ENCODE measurements at places on chromosomes 6 and 20. TPM values are rescaled to one million over a fixed set of nuclear protein-coding genes. Genes with fewer than 3 reads are reported as not detected.

Gene TP53TG5
- polyA plus RNA-seq: 0.11 TPM

Gene PDYN
- polyA plus RNA-seq: not detected

Gene ZNF334
- not detected for polyA plus RNA-seq

DNA sequence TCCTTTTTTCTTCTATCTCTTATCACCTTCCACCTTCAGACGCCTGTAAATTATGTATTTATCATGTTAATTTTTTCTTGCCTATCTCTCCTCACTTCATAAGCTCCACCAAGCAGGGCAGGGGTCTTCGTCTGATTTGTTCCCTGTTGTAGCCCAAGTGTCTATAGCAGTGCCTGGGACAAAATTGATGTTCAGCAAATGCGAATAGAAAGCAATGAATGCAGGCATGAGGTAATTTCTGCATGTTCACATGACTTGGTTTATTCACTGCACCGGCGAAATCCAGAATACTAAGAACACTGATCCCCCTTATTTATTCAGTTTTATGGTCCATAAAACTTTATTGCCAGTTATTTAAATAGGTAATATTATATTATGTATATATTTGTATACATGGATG is 162.1 kb downstream of the TBC1D7 start:
- no peak for DNase-seq

DNA sequence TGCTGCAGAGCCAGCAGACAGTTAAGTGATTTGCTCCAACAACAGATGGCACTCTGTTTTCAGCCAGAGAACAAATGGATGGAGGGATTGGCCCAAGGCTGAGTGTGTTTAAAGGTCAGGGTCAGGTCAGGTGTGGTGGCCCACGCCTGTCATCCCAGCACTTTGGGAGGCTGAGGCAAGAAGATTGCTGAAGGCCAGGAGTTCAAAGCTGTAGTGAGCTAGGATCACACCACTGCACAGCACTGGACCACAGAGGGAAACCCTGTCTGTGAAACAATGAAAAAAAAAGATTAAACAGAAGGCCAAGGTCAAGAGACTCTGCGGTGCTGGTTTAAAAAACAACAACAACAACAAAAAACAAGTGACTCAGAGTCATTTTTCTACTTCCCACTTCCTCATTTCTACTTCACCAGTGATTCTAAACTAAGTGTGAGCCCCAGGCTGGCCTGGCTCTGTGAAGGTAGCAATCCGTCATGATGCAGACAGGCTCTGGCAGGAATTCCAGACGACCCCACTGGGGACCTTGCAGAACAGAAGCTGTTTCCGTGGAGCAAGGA is 42.5 kb upstream of the ARMC2 start:
- peak; percentile 61 for DNase-seq

DNA sequence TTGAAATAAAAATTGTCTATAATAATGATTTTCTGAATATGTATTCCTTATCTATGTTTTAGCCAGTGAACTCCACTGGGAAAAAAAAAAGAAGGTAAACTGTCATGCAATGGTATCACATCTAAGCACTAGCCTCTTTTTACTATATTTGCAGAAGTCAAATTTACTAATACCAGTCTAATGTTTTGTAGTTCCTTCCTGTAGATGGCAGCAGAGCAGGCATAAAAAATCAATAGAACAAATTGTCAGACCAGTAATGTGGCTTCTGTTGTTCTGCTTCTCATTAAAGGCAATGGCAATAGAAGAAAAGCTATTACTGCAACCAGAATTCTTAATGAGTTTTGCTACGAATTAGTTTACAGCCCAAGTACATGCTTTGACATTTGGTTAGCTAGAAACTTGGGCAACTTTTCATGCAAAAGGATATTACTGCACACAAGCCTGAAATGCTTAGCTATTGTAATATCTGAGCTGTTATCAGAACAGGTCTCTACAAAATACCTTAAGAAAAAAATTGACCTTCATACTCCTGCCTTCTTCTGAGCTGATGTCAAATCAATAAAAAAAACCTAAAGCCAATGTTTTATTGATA is 476.9 kb downstream of the KHDRBS2 start:
- no peak for DNase-seq

DNA sequence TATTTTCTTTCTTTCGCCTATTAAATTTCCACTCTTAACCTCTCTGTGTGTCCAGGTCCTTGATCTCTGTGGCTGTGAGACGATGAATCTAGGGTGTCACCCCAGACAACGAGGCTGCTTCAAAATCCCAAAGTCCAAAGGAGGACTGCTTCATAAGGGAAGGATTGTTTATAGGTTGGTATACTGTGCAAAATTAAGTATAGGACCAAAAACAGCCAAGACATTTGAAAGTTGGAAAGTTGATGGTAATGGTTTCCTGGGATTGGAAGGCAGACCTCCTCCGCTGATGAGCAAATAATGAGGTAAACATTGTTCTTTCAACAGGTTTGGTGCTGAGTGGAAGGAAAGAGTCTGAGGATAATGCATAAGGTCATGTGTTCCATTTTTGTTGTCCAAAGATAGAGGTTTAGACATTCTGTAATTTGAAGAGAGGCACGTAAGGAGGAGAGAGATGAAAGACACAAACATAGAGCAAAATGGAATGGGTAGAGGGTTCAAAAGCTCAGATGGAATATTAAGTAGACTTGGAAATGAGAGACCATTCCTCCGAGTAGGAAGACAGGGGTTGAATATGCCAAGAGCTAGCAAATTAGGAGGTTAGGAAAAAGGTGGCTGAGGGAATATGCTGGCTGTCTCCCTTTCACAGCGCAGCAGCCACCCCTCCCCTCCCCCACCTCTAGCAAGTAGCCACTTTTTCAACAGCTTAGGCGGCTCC is 24.8 kb downstream of the ZNF311 start:
- DNase-seq: no peak

- no peak for DNase-seq
Measured at GRCh38 chr20:47041396-47041899, 146.8 kb downstream of the EYA2 start.

DNA sequence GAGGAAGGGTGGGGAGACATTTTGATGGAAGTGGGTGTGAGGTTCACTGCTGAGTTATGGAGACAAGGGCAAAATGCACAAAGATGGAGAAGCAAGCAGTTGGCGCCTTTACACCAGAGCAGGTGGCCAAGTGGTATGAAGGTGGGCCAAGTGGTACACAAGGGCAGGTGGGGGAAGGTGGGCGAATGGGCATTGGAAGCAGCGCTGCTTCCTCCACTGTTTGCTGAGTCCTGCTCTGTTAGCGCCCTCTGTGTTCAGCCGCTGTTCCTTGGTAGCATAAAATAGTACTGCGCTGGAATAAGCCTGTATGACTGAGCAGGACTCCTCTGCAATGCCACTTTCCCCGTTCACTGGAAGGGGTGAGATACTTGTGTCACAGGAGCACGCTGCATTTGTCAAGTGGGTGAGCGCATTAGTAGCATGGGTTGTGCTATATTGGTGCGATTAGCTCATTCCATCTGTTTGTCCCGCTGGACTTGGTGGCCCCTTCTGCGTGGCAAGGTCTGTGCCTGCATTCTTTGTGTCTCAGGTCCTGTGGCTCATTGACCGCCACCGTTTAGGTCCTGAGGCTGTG is 116.4 kb downstream of the TOX2 start:
- no peak for DNase-seq

GRCh38 chr6:110221738-110222137 is 41.5 kb downstream of the CDC40 start:
- DNase-seq: no peak

- no peak for DNase-seq
Measured at GRCh38 chr20:3797226-3797545, 1.1 kb downstream of the CDC25B start.
